Activated T-cell treated with anti-CD3 and anti-CD28 coated beads, Interleukin-2, amount 50 U/mL, for 48 hours (primary cell): ENCODE measurements at places on chromosomes 13 and 19.

GRCh38 chr13:41017159-41017558, 2.0 kb downstream of the ELF1 start:
- no peak for DNase-seq

GRCh38 chr19:5751709-5752108, 31.3 kb downstream of the CATSPERD start:
- DNase-seq = no peak

GRCh38 chr13:67438465-67438864, 208.3 kb upstream of the PCDH9 start:
- no peak for DNase-seq

- no peak for DNase-seq
Measured at GRCh38 chr19:294341-294945, 3.2 kb upstream of the PLPP2 start.

- no peak for DNase-seq
Measured at GRCh38 chr13:98979012-98979660, 1.3 kb upstream of the DOCK9 start.

DNA sequence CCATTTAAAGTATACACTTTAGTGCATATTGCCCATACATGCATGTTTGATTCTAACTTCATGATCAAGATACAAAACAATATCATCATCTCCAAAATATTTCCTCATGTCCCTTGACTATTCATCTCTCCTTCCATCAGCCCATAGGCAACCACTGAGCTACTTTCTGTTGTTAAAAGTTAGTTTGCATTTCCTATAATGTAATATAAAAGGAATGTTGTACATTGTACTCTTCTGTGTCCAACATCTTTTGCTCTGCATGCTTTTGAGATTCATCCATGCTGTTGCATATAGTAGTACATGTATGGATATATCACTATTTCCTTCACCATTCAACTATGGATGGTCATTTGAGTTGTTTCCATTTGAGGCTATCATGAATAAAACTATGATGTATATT, 74.7 kb downstream of the ITGBL1 start:
- DNase-seq = no peak

- DNase-seq = no peak
Measured at GRCh38 chr13:27370305-27370872, 54.0 kb upstream of the GTF3A start.

- peak; percentile 66 for DNase-seq
Measured at GRCh38 chr13:112968910-112969691, at the start of gene MCF2L. MCF2L (plus strand) TSS chr13:112969214; CDS start chr13:112969380, 166 bp downstream.

DNA sequence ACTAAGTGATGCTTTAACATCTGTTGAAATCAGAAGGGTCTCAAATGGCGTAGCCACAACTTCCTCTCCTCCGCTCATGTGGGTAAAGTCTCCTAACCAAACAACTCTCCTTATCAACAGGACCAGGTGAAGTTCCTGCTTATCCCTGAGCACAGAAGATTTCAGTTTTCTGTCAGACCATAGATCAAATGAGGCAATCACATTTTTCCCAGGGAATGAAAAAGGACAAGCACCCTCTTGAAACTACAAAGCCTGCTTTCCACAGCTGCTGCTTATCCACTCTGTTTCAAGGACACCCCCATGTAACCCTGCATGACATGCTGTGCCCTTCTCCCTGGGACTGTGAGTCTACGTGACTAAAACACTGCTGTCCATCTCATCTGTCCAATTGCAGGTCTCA, 788.3 kb upstream of the SLITRK5 start:
- no peak for DNase-seq

GRCh38 chr13:33033051-33033812, 17.0 kb downstream of the KL start:
- peak; percentile 40 for DNase-seq

- DNase-seq = no peak
Measured at GRCh38 chr19:35932291-35932936, 3.8 kb upstream of the LRFN3 start.

DNA sequence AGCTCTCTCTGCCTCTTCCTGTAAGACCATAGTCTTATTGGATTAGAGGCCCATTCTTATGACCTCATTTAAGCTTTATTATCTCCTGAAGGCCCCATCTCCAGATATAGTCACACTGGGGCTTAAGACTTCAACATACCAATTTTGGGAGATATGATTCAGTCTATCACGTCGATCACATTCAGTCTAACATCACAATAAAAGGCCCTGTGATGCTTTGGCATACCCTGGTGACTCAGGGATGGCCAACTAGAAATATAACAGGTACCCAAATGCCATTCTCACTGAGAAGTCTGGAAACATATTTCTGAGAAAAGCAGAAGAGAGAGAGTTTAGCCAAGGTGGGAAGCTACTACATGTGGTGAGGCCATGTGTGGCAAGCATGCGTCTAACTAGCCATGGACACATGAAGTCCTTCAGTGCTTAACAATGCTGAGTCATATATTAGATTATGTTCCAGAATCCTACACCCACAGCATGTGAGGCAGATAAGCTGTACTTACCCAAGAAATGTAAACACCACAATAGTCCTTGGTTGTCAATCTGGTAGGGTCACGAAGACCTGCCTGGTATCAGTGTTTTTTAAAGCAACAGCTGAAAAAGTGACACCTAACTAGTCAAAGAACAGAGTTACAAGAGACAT, 485.1 kb downstream of the FOXO1 start:
- no peak for DNase-seq

DNA sequence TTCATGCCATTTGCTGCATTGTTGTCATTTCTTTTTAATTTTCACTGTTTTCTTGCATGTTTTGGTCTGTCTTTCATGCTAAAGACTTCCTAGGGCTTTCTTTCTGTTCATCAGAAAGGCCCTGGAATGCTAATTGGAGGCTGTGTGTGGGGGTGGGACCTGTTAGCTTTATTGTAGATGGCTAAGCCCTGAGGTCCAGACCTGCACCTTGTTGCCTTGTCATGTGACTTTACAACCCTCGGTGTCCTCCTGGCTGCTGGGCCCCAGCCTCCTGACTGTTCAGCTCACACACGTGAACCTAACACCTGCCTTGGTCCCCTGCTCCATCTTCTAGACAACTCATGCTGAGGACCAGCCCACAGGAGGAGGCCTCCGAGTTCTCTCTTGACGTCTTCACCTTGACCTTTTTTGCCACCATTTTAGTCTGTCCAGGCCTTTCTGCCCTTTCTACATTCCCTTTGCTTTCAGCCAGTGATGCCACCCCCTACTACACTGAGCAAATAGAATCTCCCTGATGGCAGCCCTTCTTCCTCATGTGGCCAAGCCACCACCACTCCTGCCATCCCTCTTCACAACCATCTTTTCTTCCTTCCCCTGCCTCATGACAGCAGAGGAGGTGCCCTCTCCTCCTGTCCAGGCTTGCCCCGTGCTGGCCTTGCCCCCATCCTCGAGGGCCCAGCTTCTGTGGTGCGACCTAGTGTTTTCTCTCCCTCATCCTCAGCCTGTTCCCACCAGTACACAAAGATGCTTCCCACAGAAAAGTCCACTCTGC, 41.4 kb upstream of the GPI start:
- DNase-seq = no peak

GRCh38 chr19:15759962-15760565, 22.3 kb downstream of the OR10H3 start:
- no peak for DNase-seq
